ENCODE measurements at places on chromosomes 5 and 9.

DNA sequence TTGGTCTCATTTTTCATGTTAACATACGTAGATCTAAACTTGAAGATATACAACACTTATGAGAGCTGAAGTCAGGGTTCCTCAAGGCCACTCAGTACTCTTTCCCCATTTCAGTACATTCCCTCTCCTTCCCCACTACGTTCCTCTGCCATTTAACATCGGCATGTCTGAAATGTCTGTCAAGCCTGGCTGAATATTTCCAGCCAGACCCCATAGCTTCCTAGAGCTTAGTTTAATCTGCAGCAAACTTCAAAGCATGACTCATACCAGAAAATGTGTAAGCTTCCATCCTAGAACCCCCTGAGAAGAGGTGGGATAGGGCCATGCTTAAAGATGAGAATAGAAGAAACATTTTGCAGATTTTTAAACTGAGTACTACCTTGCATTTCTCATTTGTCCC is 6.2 kb downstream of the GZMA start:
- no peak for DNase-seq

DNA sequence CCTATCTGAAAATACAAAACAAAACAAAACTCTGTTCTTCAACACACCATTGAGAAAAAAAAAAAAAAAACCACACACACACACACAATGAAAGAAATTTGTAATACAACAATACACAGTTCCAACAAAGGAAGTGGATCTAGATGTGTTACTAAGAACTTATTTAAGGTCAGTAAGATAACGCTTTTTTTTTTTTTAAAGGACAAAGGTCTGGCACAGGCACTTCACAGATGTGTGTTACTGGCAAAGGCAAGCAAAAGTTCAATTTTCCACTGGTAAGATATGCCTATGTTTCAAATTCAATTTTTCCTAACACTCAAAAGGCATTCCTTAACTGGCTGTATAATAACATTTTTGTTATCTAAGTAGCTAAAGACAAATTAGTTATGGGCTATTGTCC is 3.6 kb downstream of the RFK start:
- DNase-seq = no peak

- DNase-seq = peak; percentile 49
These were observed 175.6 kb downstream of the HSD17B3 start for GRCh38 chr9:96126321-96126881.

DNA sequence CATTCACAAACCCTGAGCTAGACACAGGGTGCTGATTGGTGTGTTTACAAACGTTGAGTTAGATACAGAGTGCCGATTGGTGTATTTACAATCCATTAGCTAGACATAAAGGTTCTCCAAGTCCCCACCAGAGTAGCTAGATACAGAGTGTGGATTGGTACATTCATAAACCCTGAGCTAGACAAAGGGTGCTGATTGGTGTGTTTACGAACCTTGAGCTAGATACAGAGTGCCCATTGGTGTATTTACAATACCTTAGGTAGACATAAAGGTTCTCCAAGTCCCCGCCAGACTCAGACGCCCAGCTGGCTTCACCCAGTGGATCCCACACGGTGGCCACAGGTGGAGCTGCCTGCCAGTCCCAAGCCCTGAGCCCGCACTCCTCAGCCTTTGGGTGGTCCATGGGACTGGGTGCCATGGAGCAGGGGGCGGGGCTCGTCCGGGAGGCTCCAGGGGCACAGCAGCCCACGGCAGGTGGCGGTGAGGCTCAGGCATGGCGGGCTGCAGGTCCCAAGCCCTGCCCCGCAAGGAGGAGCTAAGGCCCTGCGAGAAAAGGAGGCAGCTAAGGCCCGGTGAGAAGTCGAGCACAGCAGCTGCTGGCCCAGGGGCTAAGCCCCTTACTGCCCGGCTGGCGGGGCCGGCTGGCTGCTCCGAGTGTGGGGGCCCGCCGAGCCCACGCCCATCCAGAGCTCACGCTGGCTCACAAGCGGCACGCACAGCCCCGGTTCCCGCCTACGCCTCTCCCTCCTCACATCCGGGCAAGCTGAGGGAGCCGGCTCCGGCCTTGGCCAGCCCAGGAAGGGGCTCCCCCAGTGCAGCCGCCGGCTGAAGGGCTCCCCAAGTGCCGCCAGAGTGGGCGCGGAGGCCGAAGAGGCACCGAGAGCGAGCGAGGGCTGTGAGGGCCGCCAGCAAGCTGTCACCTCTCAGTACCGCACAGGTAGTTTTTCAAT is 1039.2 kb upstream of the CDH9 start:
- no peak for DNase-seq

DNA sequence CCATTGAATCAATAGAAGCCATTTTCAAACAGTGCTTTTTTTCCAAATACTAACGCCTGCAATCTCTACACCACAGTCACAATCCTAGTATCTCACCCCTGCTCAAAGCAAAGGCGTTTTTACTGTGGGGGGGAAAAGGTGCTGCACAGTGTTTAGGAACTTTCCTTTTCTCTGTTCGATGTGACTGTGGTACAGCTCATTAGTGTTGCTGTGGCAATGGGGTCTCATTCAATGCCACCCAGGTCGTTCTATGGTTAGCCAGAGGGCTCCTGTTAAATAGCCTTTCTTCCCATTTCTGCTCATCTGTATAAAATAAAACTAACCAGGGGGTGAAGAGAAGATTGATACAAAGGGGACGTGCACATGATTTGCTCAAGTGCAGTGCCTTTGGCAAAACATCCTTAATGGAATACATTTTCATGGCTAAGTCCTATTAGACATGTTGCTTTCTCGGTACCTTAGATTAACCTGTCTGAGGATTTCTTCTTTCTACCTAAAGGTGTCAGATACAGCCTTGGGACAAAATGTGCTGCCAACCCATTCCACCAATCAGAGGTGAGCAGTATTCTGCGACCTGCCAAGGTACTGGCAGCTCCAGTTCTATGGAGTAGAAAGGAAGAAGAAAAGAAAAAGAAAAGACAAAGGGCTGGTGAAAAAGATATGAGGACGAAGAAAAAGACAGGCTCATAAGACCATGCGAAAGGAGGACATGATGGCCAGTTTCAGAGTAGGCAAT is 651.4 kb upstream of the DMAC1 start:
- no peak for DNase-seq

GRCh38 chr5:27328480-27328879 is 290.1 kb upstream of the CDH9 start:
- DNase-seq = peak; percentile 13

DNA sequence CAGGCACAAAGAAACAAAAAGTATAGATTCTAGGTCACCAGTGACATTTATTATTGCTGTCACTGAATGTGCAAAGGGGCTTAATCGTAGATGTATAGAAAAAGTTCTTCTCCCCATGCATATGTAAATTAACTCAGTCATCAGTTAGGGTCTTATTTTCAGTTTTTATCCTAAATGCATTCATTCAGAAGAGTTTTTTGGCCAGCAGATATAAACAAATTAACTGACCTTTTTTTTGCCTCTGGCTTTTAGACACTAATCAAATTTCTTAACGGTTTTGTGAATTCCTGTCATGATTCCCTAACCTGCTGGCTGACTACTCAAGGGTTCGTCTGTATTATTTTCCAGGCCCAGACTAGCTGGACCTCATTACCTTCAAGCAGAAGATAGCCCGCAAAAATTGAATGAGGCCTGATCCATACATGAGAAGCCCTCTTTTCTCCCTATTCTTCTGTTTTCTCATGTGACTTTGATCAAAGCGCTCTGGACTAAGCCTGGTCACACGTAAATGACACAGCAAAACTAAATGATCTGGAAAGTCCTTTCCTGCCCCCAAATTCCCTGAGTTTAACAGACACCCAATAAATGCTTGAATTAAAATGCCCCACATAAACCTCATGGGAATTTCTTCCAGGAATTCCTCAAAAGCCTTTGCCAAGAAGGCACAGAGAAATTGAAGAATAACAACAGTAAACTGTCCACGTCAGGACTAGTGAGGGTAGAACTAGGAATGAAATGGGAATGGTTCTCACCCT is 83.7 kb downstream of the MYO10 start:
- DNase-seq = no peak

DNA sequence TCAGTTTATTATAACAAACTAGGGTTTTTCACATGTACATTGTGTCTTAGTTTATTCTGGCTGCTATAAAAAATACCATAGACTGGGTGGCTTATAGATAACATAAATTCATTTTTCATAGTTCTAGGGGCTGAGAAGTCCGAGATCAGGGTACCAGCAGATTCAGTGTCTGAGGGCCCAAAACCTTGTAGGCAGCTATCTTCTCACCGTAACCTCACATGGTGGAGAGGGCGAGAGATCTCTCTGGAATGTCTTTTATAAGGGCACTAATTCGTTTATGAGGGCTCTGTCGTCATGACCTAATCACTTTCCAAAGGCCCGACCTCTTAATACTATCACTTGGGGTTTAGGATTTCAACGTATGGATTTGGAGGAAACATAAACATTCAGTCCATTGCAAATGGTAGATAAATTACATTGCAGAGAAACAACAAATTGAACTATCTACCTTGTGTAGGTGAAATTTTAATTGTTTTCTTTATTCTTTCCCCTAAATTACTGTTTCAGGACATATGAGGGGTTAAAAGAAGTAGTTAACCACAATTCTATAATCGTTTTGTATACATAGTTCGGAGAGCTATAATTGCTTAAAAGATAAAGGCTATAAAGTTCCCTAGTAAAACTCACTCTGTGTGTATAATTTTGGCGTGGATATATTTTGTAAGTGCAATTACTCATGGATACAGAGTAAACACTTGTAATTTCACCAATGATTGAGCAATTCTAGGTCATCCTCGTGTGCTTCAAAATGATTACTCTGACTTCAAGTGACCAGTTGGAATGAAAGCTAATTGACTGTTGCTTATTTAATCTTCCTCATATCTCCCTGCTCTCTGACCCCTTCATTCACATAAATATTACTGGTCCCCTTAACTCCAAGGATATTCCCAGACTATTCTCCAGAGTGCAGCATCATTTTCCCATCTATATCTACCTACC is 247.5 kb upstream of the TMEM161B start:
- DNase-seq = no peak

- no peak for DNase-seq
These were observed 67.3 kb upstream of the VCAN start for GRCh38 chr5:83404182-83404716.

DNA sequence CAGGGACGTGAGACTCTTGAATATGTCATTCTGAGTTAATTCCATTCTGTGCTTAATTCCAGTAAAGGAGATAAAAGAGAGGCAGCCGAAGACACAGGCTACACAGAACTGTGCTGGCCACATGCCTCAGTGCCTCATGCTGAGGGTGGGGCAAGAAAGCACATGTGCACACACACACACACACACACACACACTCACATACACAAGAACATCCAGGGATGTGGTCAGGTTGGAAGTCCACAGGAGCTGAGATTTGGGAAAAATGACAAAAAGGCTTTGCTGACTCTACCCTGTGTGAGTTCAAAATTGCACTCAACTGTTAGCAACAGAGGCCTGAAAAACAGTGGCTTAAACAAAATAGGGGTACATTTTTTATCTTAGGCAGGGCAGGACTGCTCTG is 40.5 kb downstream of the ALG2 start:
- no peak for DNase-seq

DNA sequence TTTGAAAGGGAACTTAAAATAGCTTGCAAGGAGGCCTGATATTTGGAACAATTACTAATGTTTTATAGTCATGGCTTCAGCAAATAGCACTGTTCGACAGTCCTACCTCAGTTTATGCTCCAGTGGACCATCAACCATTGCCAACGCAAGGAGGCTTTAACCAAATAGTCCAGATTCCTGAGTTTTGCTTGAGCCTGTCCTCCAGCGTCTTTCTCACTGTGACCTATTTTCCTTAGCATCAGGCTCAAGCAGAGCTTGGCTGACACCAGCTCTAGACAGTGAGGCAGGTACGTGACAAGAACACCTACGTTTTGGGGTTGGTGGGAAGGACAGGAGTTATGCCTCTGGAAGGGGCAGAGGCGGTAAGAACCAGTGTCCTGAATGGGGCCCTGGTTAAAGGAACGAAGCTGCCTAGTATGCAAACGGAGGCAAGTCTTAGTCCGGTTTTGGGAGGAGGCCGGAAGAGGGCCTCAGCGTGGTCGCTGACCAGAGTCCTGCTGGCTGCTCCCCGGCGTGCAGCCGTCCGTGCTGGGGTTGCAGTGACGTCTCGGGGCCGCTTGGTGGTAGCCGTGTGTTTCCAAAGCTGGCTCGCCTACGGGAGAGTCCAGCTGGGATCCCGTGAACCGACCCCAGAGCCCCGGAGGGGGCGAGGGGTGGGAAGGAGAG is 998 bp upstream of the FGF18 start:
- DNase-seq = peak; percentile 39

DNA sequence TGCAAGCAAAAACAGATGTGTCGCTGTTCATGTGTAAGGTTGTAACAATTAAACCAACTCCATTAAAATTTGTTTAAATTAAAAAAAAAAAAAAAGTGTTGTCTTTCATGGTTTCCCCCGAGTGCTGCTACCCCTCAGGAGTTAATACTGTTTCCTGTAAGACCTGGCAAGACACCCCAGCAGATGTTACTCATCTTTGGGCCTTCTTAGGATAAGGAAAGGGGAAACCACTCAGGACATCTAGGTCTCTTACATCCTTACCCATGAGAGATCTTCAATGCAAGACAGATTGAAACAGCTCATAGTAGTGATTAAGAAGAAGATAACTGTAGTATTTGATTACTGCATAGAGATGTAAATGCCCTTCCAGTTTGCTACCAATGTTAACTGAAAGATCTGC is 33.5 kb upstream of the F2R start:
- no peak for DNase-seq

GRCh38 chr9:37206121-37206620 is 85.8 kb downstream of the ZCCHC7 start:
- DNase-seq = no peak

- DNase-seq = no peak
These were observed 25.0 kb downstream of the FAM163B start for GRCh38 chr9:133584167-133584558.

- no peak for DNase-seq
These were observed 209.4 kb upstream of the RFX3 start for GRCh38 chr9:3735251-3735650.

DNA sequence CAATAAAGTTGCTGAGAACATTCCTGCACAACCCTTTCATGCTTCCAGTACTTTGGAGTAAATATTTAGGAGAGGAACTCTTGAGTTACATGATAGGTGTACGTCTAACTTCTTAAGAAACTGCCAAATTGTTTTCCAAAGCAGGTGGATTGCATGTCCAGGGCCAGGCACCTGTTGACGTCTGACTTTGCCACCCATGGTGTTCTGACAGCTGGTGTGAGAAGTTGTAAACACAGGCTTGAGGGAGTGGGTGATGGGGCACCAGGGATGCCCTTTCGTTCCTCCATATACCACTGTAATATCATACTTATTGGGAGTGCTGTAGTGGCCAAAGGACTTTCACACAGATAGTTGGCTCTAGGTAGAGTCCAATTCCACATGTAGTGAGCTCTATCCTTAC is 352.1 kb downstream of the GADD45G start:
- no peak for DNase-seq

All from MV-4-11 (cell line).